ENCODE measurements at places on chromosomes 4 and X.

DNA sequence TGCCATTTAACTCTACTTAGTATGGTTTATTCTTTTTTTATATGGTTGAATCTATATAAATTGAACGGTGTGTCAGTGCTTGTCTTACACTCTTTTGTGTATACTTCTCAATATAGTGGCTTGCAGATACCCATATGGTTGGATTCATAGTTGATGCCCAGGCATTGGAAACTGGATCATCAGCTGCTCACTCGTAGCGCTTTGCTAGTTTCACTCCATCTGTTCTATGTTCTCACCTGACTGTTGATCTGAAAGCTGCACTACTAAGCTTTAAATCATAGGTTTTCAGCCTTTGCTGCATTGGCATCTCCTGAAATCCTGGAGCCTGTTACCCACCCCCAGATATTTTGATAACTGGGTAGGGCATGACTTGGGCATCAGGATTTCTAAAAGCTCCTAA is 121.6 kb upstream of the DCLK2 start:
- no peak for DNase-seq

- no peak for DNase-seq
Observed at GRCh38 chr4:63894161-63894560, 515.1 kb downstream of the TECRL start.

GRCh38 chr4:108622022-108622421 is 1.6 kb downstream of the RPL34 start:
- DNase-seq, result no peak

- DNase-seq, result no peak
Observed at GRCh38 chr4:72484981-72485380, 84.0 kb downstream of the ADAMTS3 start.

DNA sequence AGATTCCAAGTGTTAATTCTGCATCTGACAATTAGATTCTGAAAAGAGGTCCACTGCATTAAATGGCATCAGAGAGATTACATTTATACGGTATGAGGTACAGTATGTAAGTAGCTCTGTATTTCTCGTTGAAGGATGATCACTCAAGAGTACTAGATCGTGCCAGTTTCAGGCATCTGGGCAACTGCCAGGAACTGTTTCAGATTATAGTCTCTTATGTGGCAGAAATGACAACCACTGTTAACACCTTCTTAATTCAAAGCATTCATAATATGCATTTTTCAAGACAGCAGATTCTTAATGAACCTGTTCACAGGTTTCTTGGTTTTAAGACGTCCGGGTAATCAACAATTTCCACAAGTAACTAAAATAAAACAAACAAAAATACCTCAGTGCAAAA is 1.6 kb downstream of the ANKRD50 start:
- no peak for DNase-seq

DNA sequence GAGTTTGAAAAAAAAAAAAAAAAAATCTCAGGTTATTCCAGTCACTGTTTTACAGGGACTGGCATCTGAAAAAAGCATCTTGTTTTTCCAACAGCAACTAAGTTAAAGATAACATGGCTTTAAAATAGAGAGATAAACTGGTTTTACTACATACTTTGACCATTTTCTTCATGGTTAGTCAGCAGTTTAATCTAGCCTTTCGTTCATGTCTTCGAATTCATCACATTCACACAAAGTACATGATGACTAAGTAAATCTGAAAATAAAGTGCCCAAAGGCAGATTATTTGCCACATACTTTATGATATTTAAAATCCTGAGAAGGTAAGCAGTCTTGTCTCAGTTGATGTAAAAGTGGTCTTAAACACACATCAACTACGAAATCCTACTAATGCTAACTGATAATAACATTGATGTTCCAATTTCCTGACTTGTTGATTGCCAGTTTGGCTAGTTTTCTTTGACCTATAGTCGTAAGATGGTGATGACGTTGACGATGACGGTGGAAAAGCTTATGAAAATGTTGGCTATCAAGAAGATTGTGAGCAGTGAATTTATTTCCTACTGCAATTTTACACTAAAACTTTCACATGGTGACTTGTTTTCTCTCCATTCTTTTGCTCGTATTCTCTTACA is 540.5 kb upstream of the BOD1L1 start:
- no peak for DNase-seq
